ELR (cell line): ENCODE measurements at places on chromosomes 2 and 18.
A peak's percentile ranks its signal among the peaks of the same experiment; 100 is the strongest.

- no peak for DNase-seq
These were observed 879 bp upstream of the GALNT5 start for GRCh38 chr2:157256626-157257025.

DNA sequence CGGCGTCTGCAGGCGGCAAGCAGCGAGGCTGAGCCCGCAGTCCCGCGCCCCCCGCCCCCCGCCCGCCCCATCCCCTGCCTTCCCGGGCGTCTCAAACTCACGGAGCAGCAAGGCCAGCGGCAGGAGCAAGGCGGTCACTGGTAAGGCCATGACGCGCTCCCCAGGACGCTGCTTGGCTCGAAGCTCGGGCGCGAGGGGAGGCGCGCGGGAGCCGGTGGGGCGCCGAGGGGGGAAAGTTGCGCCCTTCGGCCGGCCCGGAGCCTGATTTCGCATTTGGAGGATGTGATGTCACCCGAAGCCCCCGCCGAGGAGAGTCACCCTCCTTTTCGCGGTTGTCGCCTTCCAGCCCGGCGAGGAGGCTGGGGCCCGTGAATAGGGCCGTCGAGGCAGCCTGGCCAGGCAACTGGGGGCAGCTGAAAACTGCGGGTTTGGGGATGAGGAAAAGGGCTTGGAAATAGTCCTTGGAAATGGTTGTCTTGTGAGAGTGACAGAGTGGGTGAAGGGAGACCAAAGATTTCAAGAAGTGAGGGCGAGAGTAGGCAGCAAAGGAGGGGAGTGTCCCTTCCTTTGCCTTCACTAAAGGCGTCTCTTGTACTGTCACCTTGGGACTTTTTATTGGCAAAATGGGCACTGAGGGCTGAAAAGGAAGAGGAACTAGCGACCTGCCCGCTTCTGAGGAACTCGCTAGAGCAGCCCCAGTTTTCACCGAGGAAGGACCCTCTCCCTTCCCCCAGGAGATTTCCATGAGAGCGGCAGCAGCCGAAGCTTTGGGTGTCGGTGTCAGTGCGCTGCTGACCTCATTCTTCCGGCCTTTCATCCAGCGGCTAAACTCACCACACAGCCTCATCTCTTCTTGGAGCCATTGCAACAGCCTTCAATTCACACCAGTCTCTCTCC is at the start of gene CD8A:
CD8A (minus strand) TSS at position 238 of the 897 bp plus-strand sequence; CDS start at position 150, 88 bp downstream.
- DNase-seq = peak; percentile 37

DNA sequence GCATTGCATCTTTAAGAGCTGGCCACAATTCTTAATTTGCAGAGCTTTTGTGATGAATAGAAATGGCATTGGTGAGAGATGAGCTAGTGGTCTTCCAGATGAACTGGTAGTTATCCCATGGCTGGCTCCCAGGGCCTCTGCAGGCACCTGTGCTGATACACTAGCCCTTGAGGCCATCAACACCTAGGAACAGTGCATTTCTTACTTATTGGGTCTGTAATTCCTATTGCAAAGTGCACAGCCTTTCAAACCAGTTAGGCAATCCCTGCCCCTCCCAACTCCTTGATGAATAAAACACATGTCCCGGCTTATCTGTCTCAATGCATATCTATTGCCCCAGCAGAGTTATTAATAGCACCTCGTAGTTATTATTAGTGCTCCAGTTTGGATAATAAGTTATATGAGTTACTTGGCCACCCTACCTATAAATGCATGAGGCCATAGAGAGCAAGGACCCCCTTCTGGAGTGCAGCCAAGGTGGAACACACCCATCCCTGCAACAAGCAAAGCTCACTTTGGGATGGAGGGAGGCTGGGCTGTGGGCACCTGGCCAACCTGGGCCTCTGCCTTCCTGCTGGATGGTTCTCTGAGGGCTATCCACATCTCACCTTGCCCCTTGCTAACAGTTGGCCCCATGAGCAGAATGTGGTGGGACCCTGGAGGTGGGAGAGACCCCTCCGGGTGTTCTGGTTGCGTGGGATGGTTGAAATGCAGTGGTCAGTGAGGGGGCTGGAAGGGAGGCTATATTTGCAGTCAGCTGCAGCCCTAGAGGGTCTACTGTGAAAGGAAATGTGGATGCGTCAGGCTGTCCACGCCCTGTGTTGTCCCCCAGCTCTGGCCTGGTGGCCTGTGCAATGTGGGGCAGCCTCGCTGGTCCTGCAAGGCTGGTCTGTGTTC is 455.9 kb upstream of the HS6ST1 start:
- no peak for DNase-seq

- no peak for DNase-seq
These were observed 12.1 kb downstream of the EIF4E2 start for GRCh38 chr2:232562515-232563151.

DNA sequence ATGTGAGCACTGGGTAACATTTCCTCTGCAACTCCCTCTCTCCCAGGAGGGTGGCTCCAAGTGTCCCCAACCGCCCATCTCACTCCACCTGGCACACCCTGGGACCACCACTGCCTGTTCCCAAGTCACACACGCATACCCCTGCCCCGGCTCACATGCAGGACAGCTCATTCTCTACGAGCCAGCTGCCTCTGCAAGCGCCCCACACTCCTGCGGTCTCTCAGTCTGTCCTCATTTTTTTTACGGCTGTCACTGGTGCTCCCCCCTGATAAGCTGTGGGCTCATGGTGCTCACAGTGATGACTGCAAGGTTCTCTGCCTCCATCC is 30.8 kb downstream of the AFG3L2 start:
- DNase-seq = no peak

DNA sequence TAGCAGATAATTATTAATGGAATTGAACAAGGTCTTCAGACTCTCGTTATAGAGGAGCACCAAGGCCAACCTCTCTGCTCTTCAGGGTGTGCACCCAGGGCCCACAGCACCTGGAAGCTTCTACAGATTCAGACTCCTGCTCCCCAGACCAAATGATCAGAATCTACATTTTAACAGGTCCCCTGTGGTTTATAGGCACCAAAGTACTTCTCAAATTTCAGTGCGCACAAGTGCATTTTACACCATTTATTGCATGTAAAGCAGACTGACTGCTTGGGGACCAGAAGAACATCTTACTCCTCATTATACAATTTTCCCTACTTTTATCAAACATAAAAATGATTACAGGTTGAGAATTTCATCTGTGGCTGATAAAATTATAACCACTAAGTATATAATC is 163.9 kb downstream of the COL4A4 start:
- no peak for DNase-seq

DNA sequence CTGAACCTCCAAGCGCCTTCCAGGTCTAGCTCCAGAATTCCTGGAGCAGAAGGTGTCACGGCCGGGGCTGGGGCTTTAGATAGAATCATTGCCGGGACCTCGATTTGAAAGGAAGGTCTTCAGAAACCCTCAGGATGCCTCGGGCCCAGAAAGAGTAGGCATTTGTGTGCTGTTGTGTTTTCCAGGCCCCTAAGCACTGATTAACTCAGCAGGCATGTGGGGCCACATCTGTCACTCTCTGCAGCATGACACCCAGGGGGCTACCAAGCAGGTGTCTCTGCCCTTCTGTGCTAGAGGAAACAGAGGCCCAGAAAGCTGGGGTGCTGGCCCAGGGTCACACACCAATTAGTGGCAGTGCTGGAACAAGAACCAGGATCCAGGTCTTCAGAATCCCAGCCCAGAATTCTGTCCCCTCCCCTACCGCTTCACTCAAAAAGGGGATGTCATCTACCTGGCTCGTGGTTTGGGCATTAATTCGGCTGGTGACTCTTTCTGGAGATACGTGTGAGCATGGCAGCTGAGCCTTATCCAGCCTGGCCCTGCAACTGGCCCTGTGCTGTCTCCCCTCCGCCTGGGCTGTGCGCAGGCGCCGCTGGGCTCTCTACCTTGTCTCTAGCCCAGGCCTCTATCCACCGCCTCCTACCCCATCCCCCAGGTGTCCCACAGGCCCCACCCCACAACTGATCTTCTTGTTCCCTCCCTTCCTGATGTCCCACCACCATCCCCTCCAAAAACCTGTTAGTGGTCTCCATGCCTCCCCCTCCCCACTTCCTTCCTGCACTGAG is 245.4 kb downstream of the ATAD2B start:
- DNase-seq = no peak

GRCh38 chr2:145043399-145043834 is 523.5 kb upstream of the ZEB2 start:
- DNase-seq = no peak
